Stimulated activated naive CD4-positive, alpha-beta T cell (primary cell): ENCODE measurements at places on chromosomes 16 and 17.

GRCh38 chr17:27564463-27564862 lies 66.5 kb upstream of the LGALS9 start:
- no peak for DNase-seq

- no peak for DNase-seq
Measured at GRCh38 chr16:87918338-87918737, 18.0 kb downstream of the CA5A start.

DNA sequence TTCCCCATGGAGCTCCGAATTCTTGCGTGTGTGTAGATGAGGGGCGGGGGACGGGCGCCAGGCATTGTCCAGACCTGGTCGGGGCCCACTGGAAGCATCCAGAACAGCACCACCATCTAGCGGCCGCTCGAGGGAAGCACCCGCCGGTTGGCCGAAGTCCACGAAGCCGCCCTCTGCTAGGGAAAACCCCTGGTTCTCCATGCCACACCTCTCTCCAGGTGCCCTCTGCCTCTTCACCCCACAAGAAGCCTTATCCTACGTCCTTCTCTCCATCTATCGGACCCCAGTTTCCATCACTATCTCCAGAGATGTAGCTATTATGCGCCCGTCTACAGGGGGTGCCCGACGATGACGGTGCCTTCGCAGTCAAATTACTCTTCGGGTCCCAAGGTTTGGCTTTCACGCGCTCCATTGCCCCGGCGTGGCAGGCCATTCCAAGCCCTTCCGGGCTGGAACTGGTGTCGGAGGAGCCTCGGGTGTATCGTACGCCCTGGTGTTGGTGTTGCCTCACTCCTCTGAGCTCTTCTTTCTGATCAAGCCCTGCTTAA lies 617 bp upstream of the SENP3 start:
- peak; percentile 65 for DNase-seq

DNA sequence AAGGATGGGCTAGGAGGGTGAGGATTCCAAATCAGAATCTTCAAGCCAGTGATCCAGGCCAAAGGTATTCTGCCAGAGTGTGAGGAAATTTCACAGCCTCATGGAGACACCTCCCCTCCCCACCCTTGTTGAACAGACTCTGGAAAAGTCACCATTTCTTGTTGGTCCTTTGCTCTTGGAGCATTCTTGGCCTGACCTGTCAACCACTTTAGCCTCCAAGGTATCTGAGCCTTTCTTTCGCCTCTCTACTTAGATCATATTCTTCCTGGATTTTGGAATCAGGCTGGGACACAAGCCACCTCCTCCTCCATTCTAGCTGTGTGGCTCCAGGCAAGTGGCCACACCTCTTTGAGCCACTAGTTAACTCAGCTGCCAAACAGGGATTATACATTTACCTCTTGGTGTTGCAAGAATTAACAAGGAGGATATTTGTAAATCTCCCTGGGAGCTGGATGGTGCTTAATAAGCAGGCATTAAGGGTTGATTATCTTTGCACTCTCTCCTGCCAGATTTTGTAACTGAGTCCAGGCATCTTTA lies 193.5 kb downstream of the WWOX start:
- no peak for DNase-seq

- DNase-seq, result no peak
Measured at GRCh38 chr17:34499576-34499975, 79.8 kb upstream of the TMEM132E start.

DNA sequence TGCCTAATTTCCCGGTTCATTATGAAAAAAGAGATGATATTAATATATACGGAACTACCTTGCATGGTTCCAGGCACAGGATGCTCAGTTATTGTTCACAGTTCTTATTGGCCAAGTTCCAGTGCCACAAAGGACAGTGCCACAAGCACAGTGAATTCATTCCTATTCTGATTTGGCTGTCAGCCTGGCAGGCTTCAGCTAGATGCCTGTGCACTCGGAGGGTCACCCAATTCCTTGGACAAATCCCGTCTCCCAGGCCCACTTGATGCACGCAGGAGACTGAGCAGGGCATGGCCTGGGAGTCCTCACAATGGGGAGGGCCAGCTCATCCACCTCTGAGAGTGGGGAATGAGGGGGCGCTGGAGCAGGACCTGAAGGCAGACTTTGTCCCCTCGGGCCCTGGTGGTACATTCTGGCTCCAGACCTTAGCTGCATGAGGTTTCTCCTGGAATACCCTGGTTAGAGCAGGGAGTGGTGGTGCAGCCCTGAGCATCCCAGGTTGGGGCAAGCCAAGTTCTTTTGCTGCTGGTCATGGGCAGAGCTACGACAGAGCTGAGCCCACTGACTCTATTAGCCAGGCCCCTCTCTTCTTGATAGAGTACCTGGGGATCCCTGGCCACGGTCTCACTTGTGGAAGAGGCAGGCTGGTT lies 41.4 kb downstream of the MIS12 start:
- DNase-seq, result no peak

GRCh38 chr16:49924078-49924477 lies 68.2 kb upstream of the ZNF423 start:
- DNase-seq, result no peak

DNA sequence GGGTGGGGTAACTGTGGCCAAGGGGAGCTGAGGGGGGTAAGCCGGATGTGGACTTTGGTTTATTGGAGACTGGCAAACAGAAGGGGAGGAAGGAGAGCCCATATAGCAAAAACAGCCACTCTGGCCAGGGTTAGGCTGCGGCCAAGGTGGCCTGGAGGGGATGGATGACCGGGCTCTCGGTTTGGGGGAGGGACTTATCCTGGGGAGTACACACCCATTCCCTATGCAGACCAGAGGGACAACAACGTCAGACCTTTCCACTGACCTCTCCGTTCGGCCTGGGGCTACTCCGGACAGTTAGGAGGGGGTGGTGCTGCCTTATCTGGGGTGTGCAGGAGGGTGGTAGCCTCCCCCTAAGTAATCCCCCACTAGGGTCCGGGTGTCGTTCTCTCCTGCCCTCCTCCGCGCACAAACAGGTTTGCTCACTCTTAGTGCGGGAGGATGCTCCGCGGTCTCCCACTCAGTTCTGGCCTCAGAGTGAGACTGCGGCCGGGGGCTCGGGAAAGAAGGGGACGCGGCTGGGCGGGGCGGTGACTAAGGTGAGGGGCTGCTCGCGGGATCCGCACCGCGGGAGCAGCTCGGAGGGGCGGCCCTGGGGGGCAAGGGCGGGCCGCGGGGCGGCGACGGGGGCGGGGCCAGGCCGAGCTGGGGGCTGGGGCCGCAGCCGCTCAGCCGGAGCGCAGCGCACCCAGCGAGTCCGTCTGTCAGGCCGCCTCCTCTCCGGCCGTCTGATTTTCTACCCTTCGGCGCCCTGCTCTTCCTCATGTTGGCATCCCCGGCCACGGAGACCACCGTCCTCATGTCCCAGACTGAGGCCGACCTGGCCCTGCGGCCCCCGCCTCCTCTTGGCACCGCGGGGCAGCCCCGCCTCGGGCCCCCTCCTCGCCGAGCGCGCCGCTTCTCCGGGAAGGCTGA lies at the start of gene WNK4:
WNK4 (plus strand) TSS at position 675 of the 915 bp plus-strand sequence; CDS start at position 764, 89 bp downstream.
- DNase-seq, result no peak

GRCh38 chr16:23128056-23128455 lies 21.2 kb downstream of the USP31 start:
- DNase-seq, result no peak

DNA sequence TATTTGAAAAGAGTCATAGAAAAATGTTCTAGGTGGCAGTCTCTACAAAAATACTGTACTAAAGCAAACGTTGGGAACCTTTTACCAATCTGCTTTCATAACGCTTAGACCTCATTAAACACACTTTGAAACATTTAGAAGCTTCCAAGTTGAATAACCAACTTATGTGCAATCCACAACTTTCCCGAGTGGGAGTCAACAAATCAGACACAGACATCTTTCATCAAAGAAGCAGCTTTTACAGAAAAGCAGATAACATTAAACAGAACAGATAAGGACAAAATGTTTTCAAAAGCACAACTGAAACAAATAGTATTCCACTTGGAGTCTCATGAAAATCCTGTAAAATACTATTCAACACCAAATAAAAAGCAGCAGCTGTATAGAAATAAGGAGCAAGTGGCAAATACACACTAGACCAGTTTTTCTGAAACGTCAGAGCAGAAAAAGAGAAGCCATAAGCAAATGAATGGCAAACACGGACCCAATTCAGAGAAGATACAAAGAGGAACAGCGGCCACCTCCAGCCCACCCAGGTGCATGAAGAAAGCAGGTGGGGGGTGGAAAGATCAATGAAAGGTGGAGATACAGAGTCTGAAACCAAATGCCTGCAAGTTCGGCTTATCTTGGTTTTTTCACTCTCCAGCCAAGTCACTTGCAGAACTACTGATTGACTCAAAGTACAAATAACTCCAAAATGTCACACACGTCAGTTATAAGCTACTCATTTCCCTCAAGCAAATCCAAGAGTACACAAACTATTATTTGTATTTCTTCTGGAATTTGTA lies 18.4 kb upstream of the FBF1 start:
- no peak for DNase-seq

DNA sequence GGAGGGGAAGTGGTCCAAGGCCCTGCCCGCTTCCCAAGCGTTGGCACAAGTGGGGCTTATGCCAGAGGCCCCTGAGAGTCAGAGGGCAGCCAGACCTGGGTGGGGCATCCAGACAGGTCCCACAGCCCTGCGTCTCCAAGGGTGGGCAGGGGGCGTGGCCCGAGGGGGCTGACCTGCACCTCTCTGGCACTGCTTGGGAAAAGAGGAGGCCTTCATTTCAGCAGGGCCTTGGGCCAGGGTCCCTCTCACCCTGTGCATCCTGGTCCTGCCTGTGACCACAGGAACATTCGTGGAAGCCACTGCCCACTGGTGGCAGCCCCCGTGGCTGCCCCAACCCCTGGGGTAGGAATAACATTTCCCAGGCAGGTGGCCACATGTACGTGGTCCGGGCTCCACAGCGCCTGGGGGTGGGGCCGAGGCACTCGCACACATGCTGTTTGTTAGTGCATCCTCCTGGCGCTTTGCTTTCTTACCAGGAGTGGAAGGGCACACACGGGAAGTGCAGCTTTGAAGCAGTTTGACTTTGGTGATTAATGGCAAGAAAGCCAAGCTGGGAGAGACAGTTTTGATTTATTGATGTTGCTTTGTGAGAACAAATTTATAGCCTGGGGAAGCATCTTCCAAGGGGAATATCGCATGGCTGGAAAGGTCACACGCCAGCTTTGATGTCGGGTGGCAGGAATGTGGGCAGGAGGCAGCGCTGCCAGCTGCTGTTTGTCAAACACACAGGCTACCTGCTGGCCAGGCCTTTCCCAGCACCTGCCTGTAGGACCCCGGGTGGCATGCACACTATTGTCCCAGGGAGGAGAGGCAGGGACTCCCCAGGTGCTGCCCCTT lies 4.3 kb downstream of the CENPX start:
- no peak for DNase-seq

DNA sequence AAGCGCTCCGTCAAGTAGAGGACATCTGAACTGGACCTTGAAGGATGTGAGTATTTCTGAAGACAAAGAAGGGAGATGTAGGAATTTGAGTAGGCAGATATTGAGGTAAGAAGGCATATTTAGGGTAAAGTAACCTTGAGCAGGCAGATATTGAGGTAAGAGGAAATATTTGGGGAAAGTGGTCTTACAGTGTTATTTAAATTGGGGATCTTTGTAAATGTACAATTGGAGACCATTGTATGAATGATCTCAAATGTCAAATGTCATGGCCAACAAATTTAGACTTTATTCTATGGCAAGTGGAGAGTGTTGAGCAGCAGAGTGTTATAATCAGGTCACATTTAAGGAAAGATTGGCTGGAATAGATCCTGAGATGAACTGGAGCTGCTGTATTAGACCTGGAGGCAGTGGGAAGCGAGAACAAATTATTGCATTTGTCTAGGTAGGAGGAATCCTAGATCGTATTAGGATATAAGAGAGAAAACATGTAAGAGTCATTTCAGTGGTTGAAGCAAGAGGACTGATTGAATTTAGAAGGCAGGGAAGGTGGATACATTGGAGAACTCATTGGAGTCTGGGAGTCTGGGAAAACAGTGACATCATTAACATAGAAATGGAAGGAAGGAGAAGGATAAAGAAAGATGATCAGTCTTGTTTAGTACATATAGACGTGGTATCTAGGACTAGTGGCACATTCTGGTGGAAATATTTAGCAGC lies 165.6 kb downstream of the MAP2K6 start:
- no peak for DNase-seq

DNA sequence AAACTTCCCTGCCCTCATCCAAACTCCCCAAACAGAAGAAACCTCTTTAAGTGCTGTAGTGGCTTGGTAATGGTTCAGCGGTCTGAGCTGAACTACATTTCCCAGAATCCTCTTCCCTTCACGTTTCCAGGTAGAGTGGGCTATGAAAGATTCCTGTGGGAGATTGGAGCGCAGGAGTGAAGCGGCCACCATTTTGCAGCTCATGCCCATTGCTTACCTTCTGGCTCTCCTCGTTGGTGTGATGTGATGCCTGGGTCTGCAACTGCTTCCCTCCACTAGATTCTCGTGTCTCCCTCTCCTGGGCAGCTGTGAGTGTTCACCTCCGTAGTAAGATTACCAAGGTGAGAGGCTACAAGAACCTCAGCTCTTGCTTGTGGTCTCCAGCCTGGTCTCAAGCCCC lies 82.1 kb downstream of the GPR139 start:
- DNase-seq, result no peak

GRCh38 chr17:40813804-40814203 lies 8.6 kb downstream of the KRT10 start:
- DNase-seq, result no peak

- no peak for DNase-seq
Measured at GRCh38 chr17:73986641-73987177, 216.8 kb upstream of the RPL38 start.

- no peak for DNase-seq
Measured at GRCh38 chr17:21037117-21037803, 5.6 kb downstream of the USP22 start.

DNA sequence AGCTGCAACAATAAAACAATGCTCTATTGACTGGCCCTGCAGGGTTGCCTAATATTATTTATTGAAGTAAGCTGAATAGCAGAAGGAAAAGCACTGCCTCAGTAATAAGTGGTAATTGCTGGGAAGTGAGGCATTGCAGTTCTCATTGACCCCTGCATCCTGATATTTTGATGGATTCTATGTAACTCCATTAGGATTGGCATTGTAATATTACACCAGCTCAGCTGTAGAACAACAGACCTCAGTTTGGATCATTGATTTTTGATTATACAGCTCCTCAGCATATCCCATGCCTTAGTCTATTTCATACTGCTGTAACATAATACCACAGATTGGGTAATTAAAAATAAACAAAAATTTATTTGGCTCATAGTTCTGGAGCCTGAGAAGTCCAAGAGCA lies 650.6 kb upstream of the SALL1 start:
- DNase-seq, result no peak

- DNase-seq, result no peak
Measured at GRCh38 chr17:58530655-58531054, 16.2 kb upstream of the MTMR4 start.

GRCh38 chr17:32265192-32265923 lies at the start of gene RHBDL3:
TSS of gene RHBDL3 (plus strand) at chr17:32265832. CDS start at chr17:32266190, 358 bp downstream.
- DNase-seq, result no peak

GRCh38 chr17:3558603-3559269 lies 1.1 kb upstream of the TRPV3 start:
- no peak for DNase-seq

DNA sequence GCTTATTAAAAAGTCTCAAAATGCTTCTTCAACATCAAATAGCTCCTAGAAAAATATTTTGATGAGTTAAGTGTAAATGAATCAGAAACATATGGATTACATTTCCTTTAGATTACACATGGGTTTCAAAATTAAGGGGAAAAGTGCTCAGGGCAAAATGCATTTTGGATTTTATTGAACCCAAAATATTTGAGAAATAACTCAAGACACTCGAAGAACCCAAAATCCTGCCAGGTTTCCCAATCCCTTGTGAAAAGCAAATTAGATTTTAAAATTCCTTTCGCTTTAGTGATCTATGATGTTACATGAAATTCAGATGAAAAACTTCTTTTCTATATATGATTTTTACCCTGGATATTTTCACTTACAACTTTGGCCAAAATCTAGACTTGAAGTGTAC lies 847.4 kb upstream of the SOX9 start:
- DNase-seq, result no peak
